ENCODE measurements at places on chromosomes 3 and 15.
A peak's percentile ranks its signal among the peaks of the same experiment; 100 is the strongest.

DNA sequence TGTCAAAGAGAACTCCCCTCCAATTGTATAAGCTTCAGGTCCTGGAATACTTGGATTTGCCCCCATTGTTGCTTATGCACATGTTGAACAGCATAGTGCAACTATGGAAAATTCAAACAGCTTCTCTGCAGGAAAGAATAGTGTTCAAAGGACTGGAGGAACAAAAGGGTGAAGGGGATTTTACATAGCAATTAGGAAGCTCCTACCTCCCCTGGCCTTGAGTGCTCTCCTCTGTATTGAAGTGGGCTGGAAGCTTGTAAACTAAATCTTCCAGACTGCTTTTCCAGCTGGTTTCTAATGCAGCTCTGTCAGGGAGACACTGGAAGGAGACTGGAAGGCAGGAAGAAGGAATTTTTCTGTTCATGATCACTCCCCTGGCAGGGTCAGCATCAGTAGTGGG, 7.2 kb upstream of the ELP6 start:
- no peak for ATAC-seq

- ATAC-seq, result no peak
Measured at GRCh38 chr3:139044366-139045210, at the start of gene PRR23C. Gene PRR23C, minus strand, starts transcription at chr3:139044892. Its CDS starts 272 bp downstream, at chr3:139044620.

GRCh38 chr15:101105059-101105891, 146.6 kb downstream of the CHSY1 start:
- ATAC-seq, result peak; percentile 59

GRCh38 chr15:65845826-65846519, 23.3 kb upstream of the RAB11A start:
- ATAC-seq, result no peak

GRCh38 chr15:31932576-31932975, 97.7 kb upstream of the CHRNA7 start:
- no peak for ATAC-seq

DNA sequence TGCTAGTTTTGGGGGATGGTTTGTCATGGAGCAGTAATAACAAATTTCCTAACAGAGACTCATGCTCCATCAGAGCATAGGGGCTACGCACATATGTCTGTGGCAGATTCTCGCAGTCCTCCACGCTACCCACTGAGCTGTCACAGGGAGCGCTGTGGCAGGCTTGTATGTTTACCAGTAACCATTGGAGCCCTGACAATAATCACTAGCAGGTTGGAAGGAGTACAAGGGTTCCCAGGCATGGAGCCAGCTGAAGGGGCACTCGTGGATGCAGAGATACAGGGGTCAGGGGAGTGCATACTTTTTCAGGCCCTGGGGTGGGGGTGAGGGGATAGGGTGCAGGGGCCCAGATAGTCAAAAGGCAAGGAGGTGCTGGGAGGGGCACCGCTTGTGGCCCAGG, 7.9 kb upstream of the GP9 start:
- ATAC-seq, result peak; percentile 11

- ATAC-seq, result peak; percentile 27
Measured at GRCh38 chr3:155302481-155302880, 9.0 kb upstream of the STRIT1 start.

Measured in SK-N-SH treated with all-trans-retinoic acid at 6 μM for 48 hours (cell line).